Activated T-cell treated with anti-CD3 and anti-CD28 coated beads, Interleukin-2, amount 50 U/mL, for 24 hours (primary cell): ENCODE measurements at places on chromosomes 13 and 19.

DNA sequence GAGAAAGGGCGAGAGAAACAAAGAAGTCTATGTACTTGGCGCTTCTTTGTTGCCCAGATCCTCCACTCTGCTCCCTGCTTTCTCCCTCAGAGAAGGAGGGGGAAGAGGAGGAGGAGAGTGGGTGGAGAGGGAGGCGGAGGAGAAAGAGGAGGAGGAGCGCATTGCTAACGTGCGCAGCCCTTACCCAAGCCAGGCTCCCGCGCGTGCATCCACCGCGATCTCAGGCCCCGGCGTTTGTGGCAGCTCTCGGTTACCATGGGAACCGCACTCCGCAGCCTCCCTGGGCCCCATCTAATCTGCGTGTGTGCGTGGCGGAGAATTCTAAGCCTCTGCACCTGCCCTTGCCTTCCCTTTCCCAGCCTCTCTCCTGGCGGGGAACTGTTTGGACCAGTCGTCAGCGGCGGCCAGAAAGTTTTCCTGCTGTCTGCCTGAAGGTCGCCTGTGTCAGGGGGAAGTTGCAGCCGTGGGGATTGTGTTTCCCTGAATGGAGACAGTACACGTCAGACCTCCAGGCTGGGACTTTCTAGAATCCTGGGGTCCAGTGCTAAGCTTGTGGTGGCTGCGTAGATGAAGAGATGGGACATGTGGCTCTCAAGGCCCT lies at the start of gene ERICH6B:
ERICH6B (minus strand) TSS at position 239 of the 601 bp plus-strand sequence. CDS start 18,734 bp downstream, outside the sequence.
- no peak for DNase-seq

- no peak for DNase-seq
Measured at GRCh38 chr13:91291078-91291477, 56.4 kb upstream of the MIR17HG start.

GRCh38 chr19:13881692-13882418 lies 4.9 kb downstream of the NANOS3 start:
- DNase-seq, result peak; percentile 68

- DNase-seq, result no peak
Measured at GRCh38 chr19:43532571-43532961, 422 bp upstream of the ZNF575 start.

DNA sequence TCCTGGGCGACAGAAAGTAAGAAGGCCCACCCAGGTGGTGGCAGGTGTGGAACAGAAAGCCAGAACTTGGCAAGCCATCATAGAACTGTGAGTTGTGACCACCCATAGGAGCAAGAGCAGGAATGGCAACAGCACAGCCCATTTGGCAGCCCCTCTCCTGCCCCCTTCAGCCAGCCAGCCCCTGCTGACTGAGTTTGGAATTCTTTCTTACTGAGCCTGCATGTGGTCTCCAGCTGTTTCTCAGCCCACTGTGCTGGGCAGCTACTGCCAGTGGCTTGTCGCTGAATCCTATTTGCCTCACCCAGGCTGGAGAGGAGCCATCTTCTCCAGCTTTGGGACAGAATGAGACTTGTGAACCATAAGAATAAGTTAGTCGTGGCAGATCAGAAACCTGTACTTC lies 28.3 kb downstream of the CNMD start:
- DNase-seq, result no peak

DNA sequence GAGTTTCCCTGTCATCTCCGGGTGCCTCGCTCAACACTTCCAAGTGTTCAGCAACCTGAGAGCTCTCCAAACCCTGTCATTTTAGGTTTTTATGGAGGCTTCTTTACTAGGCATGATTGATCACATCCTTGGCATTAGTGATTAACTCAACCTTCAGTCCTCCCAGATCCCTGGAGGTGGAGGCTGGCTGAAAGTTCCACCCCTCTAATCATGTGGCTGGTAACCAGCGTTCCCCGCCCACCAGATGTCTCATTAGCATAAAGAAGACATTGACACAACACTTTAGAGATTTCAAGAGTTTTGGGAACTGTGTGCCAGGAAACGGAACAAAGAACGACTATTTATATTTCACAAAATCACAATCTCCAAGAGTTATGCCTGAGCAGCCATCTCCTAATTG lies 71.1 kb upstream of the RGCC start:
- no peak for DNase-seq

- no peak for DNase-seq
Measured at GRCh38 chr13:32594157-32594738, 8.0 kb downstream of the PDS5B start.

DNA sequence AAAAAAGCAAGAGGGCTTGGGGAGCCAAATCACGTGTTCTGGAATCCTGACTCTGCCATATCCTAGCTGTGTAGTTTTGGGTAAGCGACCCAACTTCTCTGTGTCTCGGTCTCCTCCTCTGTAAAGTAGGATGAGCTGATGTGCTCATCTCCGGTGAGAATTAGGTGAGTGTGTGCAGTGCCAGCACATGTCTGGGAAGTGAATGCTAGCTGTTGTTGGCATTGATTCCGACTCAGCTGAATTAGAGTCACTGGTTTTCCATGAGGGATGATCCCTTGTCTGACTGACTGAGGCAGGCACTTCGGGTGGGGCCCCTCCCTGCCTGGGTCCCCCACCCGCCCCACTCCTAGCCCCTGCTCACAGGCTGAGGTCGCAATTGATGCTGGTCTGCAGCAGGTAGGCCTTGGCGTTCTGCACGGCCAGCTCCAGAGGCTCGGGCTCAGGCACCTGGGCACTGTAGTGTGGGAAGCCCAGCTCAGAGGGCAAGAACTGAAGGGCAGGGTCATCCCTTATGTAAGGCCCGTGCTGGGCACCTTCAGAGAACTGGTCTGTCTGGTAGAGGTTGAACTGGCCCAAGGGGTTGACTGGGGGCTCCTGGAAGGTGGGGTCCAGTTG lies 835 bp downstream of the RSPH6A start:
- no peak for DNase-seq

GRCh38 chr19:58513694-58514563 lies 2.1 kb upstream of the SLC27A5 start:
- peak; percentile 98 for DNase-seq

DNA sequence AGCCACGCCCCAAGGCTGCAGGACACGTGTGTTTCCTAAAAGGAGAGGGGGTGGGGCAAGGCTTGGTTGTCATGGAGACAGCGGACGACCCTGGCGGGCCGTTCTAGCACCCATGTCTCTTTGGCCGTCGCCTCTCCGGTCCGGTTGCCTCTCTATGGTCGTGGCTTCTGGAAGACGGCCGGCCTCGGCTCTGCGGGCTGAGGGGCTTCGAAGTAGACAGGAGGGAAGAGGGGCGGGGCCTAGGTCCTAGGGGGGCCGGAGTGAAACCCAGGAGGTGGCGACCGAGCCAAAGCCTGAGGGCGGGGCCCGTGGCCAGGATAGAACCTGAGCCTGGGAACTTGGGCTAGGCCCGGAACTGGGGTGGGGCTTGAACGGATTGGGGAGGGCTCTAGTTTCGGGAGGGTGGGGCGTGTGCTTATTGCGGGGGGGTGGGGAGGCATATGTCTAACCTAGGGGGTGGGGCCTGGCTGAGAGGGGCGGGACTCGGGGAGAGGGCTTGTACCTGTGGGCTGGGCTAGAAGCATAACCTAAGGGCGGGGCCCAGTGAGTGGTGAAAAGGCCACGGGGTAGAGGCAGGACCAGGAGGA lies 750 bp upstream of the SLC27A1 start:
- peak; percentile 90 for DNase-seq

DNA sequence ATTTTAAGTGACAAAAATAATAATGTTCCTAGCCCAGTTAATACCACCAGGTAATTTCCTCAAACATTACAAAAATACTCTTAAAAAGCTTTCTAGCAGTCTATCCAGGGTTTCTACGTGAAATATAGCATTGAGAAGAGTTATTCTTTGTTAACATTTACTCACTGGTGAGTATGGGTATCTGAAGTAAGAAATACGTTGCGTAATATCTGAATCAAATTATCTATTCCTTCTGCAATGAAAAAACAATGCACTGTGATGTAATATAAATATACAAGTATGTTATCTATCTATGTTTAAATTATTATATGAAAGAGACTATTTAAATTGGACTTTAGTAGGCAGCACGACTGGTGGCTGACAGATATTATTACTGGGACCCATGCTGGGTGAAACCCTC lies 5.7 kb upstream of the IGFL2 start:
- no peak for DNase-seq

GRCh38 chr19:32680986-32681385 lies 5.3 kb downstream of the RGS9BP start:
- no peak for DNase-seq

DNA sequence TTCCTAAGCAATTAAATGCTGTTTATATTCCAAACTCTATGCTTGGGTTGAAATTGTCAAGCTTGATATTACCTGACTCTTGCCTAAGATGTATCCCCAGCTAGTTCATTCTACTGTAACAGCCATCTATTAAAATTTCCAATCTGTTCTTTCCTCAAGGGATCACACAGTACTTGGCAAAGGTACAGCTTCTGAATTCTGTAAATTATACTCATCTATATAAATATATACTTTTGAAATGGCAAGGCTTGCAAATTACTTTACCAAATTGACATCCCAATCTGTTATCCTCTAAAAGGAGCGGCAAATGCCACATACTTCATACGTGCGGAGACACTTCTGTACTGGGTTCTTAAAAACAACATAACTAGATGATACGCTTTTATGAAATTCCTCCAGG lies 330.2 kb downstream of the DNAJC15 start:
- DNase-seq, result no peak

GRCh38 chr13:28313579-28313978 lies 175.2 kb downstream of the PAN3 start:
- no peak for DNase-seq

DNA sequence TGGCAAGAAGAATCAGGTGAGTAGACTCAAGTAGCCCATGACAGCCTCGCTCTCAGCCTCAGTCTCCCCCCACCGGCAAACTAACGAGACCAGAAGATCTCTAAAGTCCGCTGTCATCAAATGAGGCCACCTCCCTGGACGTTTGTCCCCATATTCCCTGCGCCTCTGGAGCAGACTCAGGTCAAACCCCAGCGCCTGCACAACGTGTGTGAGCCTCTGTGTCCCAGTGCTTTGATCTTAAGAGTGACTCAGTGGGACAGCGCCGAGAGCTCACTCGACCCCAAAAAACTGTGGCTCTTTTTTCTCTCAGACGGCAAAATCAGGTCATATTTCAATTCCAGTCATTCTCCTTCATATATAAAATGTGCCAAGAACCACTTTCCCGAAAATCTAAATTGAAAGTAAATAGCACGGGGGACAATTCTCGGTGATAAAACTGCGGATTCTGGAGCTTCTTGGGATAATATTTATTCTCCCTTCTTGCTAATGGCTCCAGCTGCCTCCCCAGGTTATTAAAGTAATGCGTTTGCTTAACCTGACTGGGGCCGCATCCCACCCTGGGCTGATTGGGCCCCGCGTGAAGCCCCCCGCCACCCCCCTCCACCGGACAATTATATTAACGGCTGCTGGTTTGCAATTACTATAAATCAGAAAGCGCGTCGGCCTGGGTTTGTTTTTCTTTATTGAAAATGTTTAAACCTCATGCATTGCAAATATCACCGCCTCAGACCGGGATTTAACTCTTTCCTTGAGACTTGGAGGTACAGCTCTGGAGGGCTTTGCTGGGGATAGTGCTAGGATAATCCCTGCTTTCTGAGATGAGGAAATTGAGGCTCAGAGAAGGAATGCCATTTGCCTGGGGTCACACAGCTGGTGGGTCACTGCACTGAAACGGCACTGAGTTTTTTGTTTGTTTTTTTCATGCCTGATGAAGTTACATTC lies 37.5 kb upstream of the ZNRF4 start:
- DNase-seq, result no peak

DNA sequence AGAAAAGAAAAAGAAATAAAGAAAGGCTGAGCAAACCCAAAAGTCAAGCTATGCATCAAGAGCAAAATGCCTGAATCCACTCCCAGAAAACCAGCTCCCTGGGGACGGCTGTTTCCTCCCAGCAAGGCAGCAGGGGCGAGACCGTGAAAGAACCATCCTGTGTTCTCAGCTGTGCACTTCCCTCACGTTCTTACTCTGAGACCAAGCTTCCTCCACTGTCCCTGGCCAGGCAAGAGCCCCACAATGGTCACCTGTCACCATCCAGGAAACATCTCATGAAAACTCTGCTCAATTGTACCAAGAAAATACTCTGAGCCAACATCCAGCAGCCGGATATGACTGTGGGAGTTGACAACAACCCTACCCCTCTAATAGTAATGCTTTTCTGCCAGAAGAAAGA lies 22.9 kb downstream of the RAB20 start:
- no peak for DNase-seq

- no peak for DNase-seq
Measured at GRCh38 chr13:71677124-71677523, 189.9 kb downstream of the DACH1 start.

GRCh38 chr13:100589178-100589725 lies 663 bp upstream of the GGACT start:
- DNase-seq, result no peak

GRCh38 chr13:24680258-24680920 lies at the start of gene ATP12A:
Gene ATP12A, plus strand, starts transcription at chr13:24680408. Its CDS starts 336 bp downstream, at chr13:24680744.
- DNase-seq, result peak; percentile 62
